Fibroblast of skin of left quadriceps (primary cell): ENCODE measurements at places on chromosomes 6 and 20.
A peak's percentile ranks its signal among the peaks of the same experiment; 100 is the strongest.

DNA sequence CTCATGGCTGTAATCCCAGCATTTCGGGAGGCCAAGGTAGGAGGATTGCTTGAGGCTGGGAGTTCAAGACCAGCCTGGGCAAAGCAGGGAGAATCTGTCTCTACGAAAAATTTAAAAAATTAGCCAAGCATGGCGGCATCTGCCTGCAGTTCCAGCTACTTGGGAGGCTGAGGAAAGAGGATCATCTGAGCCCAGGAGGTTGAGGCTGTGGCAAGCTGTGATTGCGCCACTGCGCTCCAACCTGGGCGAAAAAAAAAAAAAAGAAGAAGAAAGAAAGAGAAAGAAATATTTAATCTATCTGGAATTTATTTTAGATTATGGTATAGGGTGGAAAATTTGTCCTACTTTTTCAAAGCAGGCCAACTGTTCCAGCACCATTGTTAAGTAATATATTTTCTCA lies 32.2 kb upstream of the HIVEP1 start:
- no peak for DNase-seq

- no peak for DNase-seq
These were observed 29.0 kb upstream of the AFDN start for GRCh38 chr6:167797476-167798265.

- no peak for DNase-seq
These were observed 31.8 kb downstream of the ELOVL2 start for GRCh38 chr6:11012295-11012754.

- DNase-seq, result no peak
These were observed 342.0 kb downstream of the TBC1D32 start for GRCh38 chr6:120992257-120992656.

DNA sequence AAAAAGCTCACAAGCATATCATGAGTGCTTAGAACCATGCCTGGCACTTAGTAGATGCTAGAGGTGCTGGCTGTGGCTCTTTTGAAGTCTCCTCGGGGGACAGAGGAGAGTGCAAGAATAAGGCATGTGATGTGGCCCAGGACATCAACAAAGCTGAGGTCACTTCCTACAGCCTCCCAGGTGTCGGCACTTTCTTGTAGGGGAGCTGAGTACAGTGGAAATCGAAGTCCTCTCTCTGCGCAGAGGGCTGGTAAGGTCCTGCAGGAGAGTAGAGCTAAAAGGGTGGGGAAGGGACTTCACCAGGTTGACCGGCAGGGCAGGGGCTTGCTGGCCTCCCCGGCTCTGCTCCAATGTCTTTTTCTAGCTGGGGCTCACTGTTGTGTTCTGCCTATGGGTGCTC lies 11.2 kb downstream of the SLC13A3 start:
- no peak for DNase-seq

DNA sequence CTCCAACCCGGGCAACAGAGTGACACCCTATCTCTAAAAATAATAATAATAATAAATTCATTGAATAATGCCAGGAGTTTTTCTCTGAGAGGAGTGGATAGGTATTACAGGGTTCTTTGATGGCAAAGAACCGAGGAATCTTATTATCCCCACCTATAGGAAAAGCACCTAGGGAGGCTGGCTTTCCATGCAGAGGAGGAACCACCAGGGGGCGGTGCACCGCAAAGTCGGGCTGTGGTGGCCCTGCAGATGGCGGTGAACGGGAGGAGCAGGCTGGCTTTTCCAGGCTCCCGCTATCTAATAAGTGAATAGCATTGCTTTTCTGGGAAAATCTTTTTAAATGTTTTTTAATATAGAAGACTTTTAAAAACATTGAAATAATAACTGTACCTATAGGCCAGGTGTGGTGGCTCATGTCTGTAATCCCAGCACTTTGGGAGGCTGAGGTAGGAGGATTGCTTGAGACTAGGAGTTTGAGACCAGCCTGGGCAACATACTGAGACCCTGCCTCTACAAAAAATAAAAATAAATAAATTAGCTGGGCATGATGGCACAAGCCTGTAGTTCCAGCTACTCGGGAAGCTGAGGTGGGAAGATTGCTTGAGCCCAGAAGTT lies 864.2 kb downstream of the KIF16B start:
- no peak for DNase-seq

GRCh38 chr6:135637701-135638100 lies 140.2 kb upstream of the AHI1 start:
- DNase-seq, result no peak

DNA sequence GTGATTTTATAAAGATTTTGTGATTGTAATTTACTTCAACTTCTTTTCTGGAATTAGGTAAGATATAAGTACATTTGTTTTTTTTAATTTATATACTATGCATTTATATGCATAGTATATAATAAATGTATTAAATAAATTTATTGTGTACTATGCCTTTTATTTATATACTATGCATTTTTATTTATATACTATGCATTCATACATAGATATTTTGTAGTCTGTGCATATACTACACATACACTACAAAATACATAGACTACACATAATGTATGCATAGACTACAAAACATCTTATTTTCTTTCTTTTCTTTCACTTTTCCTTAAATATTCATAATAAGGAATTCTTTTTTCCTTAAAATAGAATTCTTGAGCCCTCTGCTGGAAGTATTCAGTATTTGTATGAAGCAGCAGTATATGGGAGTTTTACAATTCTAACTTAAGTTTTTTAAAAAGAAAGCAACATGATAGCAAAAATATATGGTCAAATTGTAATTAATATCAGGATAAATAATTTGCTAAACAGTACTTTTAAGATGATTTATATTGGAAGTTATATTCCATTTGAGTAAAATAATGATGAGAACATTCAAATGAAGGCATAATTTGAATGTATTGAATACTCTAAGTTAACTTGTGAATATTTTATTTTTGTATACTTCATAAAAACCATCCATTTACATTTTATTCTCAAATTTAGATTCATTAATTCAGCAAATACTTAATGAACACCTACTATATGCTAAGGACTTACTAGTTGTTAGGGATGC lies 129.3 kb downstream of the KLHL32 start:
- no peak for DNase-seq

GRCh38 chr6:96876886-96877545 lies 20.7 kb downstream of the NDUFAF4 start:
- no peak for DNase-seq

DNA sequence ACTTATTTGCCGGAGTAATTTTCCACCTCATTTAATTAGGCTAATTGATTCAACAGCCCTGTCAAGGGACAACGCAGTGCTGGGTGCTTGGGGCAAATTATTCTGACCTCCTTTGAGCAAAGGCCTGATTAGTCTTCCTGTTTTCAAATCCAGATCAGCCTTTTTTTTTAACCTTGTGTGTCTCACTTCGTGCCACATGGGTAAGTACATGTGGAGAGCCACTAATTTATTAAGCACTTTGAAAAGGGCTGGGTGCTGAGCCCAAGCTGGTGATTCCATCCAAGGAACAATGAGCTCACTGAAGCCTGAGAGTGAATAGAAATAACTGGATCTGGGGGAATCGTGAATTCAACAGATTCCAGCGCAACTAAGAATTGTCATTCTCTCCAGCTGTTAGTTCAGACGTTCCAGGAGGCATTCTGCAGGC lies 229.3 kb downstream of the CLIC5 start:
- DNase-seq, result no peak

GRCh38 chr20:10113746-10114145 lies 79.0 kb downstream of the ANKEF1 start:
- DNase-seq, result no peak

DNA sequence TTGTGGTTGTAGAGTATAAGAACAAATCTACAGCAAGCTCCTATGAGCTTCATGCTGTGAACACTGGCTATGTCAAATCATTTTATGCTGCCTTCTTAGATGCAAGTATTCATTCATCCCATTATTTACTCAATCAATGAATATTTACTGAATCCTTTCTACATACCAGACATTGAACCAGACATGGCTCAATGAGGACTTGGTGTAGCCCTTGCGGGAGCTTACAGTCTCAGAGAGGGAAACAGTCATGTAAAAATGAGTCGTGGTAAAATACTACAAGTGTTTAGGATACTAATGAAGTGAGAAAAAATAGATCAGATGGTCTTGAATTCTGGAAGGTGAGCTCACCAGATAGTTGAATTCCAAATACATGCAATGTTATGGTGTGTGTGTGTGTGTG lies 44.8 kb upstream of the ENPP1 start:
- no peak for DNase-seq

DNA sequence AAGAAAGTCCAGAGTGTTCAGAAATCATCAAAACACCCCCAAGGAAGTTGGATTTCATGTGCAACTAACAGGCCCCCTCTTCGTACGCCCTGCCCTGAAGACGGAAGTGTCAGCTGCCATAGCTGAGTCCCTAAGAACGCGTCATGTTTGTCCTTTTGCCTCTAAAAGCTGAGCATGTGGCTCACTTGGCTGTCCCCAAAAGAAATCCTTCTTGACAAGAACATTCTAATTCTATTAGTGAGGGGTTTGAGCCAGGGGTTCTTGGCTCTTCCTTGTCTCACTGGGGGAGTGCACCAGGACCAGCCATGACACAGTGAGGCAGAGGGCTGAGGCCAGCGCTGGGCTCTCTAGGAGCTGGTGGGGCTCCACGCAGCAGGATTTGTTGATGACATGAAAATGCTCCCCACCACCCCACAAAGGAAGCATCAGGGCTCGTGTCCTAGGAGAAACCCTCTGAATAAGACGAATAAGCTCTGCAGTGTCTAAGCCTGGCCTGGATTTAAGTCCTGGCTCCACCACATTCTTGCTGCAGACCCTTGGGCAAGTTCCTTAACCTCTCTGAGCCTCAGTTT lies 20.0 kb upstream of the SPO11 start:
- DNase-seq, result no peak

DNA sequence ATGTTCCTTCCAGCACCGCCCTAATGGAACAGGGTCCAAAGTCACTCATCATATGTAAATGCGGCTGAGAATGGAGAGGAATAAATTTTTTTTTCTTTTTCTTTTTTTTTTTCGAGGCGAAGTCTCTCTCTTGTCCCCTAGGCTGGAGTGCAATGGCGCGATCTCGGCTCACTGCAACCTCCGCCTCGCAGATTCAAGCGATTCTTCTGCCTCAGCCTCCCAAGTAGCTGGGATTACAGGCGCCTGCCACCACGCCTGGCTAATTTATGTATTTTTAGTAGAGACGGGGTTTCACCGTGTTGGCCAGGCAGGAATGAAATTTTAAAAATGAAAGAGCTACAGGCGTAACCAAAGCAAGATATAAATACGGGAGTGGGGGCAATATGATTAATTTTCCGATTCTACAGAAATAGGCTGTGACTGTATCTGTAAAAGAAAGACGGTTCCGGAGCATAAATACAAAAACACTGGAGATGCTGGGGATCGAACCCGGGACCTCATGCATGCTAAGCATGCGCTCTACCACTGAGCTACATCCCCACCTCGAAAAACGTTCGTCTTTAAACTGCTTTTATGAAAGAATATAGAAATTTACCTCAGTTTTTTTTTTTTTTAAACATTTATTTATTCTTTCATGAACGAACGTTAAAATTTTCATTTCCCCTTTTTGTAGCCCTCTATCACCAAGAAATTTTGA lies 132.2 kb downstream of the GPX5 start:
- DNase-seq, result no peak

DNA sequence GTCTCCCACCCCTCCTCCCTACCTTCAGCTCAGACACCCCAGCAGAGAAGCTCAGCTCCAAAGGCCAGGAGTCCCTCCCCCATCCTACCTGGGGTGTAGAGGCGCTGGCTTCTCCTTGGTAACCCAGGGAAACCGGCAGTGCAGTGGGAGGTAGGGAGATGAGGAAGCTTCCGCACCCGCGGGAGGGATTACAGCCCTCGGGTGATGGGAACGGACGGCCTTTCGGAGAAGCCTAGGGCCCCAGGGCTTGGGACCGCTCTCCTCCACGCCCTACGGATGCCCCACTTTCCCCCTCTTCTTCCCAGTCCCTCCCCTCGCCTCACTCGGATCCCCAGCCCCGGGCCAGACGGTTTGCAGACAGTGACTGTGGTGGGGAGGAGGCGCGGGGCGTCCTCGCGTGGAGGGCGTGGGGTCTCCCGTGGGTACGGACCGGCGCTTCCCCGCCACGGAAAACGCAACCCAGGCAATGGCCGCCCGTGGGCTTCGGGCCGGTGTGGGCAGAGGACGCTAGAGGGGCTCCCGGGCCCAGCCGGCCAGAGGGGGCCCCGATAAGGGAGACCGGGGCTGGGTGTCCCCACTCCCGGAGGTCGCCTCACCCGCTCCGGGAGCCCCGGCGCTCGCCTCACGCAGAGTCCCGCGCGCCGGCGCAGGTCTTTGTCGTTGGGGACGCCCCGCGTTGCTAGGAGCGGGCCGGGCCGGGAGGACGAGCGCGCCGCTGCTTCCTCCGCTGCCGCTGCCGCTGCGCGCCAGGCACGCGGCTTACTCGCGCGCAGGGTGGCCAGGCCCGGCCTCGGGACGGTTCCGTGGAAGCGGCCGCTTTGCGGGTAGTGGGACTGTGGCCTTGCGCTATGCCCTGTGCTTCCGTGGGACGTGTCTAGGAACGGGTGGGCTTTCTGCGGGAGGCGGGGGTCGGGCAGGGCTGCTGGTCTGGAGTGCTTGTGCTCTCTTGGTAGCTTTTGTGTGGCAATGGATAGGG lies 15.8 kb downstream of the AARS2 start:
- no peak for DNase-seq

DNA sequence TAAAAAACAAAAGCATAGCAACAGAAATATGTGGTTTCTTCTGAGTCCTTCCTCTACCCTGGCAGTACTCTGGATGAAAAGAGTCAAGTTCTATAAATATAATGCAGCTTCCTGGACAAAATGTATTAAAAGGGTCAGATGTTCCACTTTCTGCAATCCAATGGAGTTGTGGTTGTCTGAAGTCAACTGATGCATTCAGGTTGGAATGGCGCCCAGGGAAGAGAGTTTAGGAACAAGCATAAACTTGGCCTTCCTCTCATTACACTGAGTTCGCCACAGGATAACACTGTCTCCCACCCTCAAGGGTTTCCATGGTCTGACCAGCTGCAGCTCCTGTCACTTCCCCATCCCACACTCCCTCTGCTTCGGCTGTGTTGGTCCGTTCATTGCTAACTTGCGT lies 66.4 kb downstream of the PLEKHG1 start:
- no peak for DNase-seq

- DNase-seq, result peak; percentile 61
These were observed 56.3 kb downstream of the PREX1 start for GRCh38 chr20:48771542-48771941.

GRCh38 chr6:13383328-13384163 lies 55.2 kb upstream of the TBC1D7 start:
- DNase-seq, result no peak

DNA sequence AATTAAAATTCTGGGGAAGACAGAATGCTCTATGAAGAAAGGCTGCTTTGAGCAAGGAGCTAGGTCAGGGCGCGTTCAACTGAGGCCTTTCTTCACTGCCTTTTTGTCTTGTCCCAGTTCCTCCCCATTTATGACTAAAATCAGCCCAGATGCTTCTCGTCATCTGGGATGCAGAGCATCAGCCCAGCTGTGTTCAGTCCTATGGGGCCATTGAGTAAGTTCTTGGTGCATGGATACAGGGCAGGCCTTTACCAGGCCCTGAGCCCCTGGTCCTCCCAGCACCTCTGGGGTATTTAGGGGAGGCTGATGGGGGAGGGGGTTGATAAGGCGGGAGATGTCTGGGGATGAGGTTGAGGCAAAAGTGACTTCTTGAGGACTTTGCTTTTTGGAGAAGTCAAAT lies 55.7 kb downstream of the PTPN1 start:
- no peak for DNase-seq

- no peak for DNase-seq
These were observed 397.0 kb downstream of the NKAIN2 start for GRCh38 chr6:124200661-124201060.
